ENCODE measurements at places on chromosomes 5 and 9.

- DNase-seq, result no peak
Observed at GRCh38 chr9:122206118-122207046, 22.4 kb downstream of the LHX6 start.

DNA sequence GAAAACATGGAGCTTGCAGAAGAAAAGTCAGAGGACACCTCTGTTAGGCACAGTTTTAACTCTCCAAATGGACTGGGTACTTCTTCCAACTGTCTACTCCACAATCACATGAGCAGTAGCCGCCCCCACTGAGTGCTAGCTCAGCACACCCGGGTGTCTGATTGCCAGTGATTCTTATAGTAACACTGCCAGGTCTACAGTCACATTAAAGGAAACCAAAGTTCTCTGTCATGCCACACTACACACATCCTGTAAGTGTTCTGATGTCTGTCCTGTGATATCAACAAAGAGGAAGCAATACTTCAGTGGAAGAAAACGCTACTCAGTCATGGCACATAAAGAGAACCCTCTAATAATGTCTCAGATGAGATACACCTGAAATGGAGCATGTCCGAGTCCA, at the start of gene HAVCR2:
Gene HAVCR2 (minus strand): TSS at position 69 of the 400 bp plus-strand sequence. CDS start 61 bp downstream, at position 8.
- no peak for DNase-seq

- DNase-seq, result no peak
Observed at GRCh38 chr9:115235221-115235620, 117.3 kb upstream of the TNC start.

DNA sequence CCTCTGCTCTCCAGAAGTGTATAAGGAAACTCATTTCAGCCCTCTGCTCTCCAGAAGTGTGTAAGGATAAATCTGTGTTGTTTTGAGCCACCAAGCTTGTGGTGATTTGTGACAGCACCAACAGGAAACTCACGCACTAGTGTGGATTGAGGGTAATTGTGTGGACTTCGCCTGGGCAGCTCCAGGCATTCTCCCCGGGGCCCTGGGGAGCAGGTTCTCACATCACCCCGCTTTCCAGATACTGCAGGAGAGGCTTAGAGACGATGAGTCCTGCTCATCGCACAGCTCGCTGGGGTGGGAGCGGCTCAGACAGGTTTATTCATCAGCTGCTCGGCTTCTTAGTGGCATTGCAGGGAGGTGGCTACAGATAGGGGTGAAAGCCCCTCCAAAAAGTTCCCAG, 38.4 kb upstream of the RNF130 start:
- DNase-seq, result no peak

GRCh38 chr5:32090755-32091128, 83.4 kb downstream of the GOLPH3 start:
- no peak for DNase-seq

DNA sequence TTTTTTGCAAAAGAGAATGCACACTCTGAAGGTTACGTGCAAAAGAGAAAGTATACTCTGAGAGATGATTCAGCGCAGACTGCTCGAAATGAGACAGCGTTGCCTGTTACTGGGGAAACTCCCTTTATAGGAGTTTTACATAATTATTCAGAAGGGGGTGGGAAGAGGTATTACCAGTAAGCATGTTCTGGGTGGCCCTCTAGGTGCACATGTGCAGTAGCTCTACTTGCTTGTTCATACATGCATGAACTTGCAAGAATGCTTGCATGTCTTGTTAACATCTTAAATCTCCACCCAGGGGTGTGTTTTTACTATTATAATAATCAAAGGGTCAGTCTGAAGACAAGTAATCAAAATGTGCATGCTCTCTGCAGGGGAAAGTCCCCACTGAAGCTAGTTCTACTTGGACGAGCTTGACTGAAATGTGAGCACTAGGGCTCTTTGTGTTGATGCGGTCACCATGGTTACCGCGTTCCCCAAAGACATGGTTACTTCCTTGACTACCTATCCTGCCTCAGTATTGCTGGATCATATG, 75.5 kb downstream of the SGCD start:
- DNase-seq, result no peak

DNA sequence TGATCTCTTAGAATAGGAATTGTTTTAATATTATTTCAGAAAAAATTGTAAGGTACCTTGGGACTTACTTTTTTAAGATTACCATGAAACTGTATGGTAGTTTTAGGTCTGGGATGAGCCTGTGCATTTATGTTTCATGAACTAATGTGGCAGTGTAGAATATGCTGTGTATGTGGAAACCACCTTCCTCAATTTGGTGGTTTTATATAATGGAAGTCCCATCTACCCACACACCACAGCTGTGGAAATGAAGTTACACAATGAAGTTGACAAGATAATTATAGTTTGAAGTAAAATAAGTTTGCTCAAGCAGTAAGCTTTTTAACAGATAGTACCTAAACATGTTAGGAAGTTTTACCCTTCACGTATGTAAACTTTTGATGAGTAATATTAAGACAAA, 24.4 kb downstream of the WDR36 start:
- DNase-seq, result no peak

DNA sequence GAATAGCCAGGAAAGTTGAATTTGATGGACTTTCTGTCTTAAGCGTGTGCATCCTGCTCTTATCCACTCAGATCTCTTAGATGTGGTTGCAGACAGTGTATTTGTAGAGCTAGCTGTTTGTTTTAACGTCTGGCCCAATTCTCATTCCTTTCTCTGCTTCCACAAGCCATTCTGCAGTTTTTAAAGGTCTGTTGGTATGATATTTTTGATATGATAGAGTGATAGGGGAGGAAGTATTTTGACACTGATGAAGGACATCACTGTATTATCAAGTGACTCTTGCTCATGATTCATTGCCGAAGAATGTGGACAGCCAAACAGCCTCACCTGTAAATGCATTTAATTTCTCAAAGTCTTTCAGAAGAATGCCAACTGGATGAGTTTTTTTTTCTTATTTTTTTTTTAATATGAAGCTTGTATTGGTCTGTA, 4.5 kb downstream of the TJP2 start:
- no peak for DNase-seq

- DNase-seq, result no peak
Observed at GRCh38 chr9:35712762-35713400, 19.1 kb downstream of the TLN1 start.

- no peak for DNase-seq
Observed at GRCh38 chr5:514101-514485, 10.2 kb downstream of the SLC9A3 start.

DNA sequence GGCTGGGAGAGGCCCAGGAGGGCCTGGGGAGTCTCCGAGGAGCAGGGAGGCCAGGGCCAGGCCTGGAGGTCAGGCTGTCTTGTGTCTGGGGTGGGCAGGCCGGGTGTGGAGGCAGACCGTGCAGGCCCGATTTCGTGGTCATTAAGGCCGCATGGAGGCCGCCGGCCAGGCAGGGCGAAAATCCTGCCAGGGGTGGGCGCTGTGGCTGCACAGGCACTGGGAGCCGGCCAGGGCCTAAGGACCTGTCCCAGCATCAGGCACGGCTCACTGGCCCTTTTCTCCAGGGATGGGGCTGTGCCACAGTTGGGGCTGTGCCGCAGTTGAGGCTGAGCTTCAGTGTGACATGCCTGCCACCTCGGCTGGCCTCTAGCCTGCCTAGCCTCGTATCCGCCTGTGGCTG, 35.9 kb downstream of the ASS1 start:
- DNase-seq, result no peak

GRCh38 chr9:14222149-14222835, 91.6 kb downstream of the NFIB start:
- DNase-seq, result no peak

- DNase-seq, result no peak
Observed at GRCh38 chr9:125815568-125815967, 68.4 kb downstream of the PBX3 start.

DNA sequence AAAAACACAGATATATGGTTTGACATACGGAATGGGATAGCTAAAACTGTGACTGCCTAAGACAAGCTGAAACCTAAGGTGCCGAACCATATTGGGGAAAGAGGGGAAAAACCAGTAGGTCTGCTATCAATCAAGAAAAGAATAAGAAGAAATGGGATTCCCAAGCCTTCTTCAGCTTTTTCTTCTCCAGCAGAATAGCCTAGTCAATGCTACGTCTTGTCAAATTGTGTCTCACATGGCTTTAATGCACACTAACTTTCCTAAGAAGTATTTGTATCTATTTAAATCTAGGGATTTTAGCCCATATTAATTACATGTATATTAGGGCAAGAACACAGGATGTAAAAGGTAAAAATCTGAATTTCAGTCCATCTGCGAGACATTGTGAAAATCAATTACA, 797 bp upstream of the FBXO38 start:
- no peak for DNase-seq

DNA sequence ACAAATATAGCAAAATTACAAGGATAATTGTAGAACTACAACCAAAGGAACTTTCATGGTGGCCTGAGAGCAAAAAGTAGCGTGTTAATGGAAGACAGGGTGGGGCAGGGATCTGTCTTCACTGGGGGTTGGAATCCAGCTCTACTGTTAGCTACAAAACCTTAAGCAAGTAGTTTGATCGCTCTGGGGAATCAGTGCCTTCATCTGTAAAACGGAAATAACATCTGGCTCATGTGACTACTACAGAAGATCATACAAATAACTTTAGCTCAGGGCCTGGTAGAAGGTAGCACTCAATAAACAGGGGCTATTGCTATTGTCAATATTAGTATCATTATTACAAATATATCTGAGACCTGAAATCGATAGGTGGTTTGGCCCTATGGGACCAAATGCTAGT, 40.4 kb downstream of the ZNF608 start:
- no peak for DNase-seq

DNA sequence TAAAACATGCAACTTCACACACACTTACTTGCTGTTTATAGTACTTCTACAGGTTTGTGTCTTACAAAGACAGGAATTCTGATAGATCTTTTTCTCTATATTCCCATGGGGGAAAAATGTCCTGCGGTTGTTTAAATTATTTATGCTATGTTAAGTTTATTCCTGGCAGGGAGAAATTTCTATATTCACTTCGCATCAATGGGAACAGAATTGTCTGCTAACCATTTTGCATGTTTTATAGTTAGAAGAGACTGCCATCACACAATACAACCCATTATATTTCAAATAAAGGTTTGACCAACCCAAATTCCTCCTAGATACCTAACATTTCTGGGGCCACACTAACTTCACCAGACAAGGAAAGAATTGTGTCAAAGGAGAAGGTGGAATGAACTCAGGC, 110.0 kb upstream of the PRR16 start:
- no peak for DNase-seq

- DNase-seq, result no peak
Observed at GRCh38 chr5:171852255-171852681, 66.7 kb downstream of the SMIM23 start.

- no peak for DNase-seq
Observed at GRCh38 chr5:160899735-160900134, 47.7 kb upstream of the ATP10B start.

DNA sequence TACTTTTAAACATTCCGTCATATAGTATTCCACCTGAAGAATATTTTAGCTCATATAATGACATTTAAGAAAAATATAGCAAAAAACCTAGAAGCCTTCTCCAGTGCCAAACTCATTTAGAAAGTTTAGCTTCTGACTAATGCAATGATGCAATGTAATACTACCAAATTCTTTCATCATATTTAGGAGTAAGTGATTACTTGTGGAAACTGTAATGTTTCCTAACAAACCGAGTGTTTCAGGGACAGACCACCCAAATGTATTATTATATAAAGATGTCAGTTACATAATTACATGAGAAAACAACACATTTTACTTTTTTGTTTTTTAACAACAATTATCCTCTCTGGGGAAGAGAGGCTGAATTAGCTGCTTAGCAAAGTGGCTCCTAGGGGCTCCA, 316.2 kb downstream of the ARL15 start:
- DNase-seq, result no peak

- DNase-seq, result no peak
Observed at GRCh38 chr5:130885027-130885426, 280.0 kb downstream of the HINT1 start.

DNA sequence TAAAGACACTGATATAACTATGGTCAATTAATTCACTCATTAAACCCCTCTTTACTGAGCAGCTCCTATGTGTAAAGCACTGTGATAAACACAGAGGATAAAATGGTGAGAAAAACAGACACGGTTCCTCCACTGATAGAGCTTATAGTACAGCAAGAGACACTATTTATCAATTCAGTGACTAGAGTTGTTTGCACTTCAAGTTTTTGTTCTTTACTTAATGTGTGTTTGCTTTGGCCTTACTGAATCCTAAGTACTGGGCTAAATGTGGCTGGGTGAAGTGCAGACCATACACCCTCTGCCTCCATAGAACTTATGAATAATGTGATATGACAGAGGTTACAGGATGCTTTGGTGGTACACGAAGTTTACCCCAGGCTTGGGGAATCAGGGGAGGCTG, 80.1 kb upstream of the ITGA1 start:
- no peak for DNase-seq

DNA sequence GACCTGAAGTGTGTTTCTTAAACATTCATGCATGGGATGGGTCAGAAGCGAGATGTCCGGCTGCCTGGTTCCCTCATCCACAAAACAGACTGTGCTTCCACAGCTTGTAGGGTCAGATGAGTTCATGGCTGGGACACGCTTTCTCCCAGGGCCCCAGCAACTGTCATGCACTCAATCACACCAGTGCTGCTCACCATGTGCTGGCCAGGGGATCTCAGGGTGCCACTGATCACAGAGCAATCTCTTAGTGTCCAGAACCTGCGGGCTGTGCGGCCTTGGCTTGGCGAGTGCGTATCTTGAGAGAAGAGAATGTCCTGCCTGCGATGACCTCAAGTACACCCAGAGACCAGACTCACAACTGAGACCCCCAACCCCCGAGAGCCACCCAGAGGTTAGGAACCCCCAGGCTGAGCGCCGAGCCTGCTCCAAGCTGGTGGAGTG, 26.0 kb upstream of the FCN2 start:
- DNase-seq, result no peak

- DNase-seq, result no peak
Observed at GRCh38 chr5:81212211-81212751, 20.8 kb upstream of the CKMT2 start.

GRCh38 chr9:98008764-98009163, 25.6 kb downstream of the ANP32B start:
- no peak for DNase-seq

GRCh38 chr9:89748831-89749499, 144.2 kb downstream of the GADD45G start:
- DNase-seq, result no peak

- DNase-seq, result no peak
Observed at GRCh38 chr5:101942321-101942882, 353.7 kb downstream of the SLCO4C1 start.

DNA sequence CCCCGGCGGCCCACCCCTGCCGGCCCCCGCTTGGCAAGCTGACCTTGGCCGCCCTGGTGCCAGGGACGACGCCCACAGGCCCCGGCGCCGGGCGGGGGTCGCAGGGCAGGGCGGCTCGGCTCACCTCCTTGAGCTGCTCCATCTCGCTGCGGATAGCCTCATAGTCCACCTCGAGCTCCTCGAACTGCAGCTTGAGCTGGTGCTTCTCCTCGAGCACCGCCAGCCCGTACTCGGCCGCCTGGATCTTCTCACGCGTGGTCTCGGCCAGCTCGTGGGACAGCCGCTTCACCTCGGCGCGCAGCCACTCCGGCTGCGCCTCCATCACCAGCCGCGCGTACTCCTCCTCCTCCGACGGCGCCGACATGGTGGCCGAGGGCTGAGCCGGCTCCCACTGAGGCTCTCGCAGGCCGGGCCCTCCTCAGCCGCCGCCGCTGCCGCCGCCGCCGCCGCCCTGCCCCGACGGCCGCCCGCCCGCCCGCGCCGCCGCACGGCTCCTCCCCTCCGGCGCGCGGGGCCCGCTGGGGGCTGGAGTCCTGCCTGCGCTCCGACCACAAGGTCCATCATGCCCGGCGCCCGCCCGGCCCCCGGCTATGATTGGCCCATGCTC, at the start of gene BICD2:
Gene BICD2 (minus strand): TSS at position 453 of the 607 bp plus-strand sequence. CDS start 89 bp downstream, at position 364.
- no peak for DNase-seq

GRCh38 chr9:116549786-116550660, 137.1 kb upstream of the TRIM32 start:
- no peak for DNase-seq
